ENCODE measurements at places on chromosomes 3 and 15.
A peak's percentile ranks its signal among the peaks of the same experiment; 100 is the strongest.

- DNase-seq, result no peak
Observed at GRCh38 chr3:57855281-57855680, 99.2 kb downstream of the SLMAP start.

- DNase-seq, result no peak
Observed at GRCh38 chr3:179842061-179842460, 189.2 kb downstream of the USP13 start.

DNA sequence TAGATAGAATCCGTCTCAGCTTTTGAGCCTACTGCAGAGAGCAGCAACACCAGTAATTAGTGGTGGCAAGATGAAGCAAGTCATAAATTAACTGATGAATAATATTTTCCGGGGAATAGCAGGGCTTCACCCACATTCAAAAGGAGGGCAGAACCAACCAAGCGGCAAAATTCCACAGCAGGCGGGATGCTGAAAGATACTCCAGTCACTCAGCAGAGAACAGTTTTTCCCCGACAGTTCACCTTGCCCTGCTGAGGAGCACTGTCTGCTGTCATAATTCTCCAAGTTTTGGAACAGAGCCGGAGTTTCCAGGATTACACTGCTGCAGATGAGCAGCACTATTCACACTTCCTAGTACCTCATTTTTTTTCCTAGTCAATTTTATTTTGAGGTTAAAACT lies 274.7 kb downstream of the CD47 start:
- no peak for DNase-seq

DNA sequence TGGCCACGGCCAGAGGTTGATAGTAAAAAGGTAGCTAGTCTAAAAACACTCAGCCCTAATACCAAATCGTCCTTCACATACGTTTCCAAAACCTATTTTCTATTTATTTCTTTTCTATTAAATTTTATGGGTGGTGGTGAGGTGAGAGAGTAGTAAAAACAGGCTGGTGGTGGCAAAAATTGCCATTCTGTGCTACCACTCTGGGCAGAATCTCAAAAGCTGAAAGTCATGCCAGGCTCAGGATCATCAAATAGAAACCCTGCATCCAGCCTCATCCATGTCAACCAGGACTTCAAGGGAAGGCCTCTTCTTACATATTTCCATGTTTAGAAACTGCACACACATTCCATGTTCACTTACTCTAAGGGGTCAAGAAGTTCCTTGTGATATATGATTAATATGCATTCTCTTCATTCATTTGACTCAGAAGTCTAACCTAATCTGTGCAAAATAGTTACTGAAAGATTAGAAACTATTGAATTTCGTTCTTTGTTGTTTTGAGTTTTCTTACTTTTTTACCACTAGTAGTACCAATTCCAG lies 153.1 kb downstream of the TNIK start:
- DNase-seq, result no peak

DNA sequence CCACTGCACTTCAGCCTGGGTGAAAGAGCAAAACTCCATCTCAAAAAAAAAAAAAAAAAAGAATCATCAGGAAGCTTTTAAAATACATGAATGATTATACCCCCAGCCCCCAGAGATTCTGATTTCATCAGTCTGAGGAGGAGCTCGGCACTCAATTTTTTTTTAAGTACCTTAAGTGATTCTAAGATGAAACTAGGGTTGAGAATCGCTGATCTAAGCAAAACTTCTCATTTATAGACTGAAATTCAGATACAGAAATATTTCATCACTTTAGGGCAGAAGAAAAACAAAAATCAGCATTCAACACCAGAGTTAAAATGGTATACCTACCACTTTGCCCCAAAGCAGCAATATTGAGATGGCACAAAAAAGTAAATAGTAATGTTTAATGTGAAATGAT lies 24.7 kb downstream of the CPA3 start:
- DNase-seq, result no peak

DNA sequence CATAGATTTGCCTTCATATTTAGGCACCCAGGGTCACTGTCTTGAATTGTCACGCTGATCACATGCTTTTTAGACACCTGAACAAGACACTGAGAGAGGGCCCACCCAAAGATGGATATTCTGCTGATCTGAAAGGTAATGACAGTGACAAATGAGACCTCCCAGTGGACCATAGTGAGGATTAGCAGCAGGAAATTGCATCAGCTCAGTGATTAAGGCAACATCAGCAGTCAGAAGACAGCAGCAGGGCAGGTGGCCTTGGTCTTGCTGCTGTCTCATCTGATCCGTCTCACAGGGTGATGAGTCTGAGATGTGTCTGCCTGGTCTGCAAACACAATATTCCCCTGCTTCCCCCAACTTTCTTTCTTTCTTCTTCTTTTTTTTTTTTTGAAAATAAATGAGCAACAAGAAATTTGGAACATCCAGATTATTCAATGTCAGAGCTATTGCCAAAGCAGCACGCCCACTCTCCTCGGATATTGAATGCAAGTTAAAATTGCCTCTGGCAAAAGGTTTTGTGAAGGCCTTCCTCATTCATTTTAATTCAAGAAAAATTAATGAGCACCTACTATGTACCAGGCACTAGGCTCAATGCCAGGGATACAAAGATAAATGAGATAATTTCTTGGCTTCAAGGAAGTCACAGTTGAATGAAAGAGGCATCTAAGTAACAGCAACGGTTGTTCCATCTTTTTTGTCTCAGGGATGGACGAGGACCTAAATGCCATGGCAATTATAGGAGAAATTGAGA lies 14.1 kb downstream of the OTOL1 start:
- no peak for DNase-seq

DNA sequence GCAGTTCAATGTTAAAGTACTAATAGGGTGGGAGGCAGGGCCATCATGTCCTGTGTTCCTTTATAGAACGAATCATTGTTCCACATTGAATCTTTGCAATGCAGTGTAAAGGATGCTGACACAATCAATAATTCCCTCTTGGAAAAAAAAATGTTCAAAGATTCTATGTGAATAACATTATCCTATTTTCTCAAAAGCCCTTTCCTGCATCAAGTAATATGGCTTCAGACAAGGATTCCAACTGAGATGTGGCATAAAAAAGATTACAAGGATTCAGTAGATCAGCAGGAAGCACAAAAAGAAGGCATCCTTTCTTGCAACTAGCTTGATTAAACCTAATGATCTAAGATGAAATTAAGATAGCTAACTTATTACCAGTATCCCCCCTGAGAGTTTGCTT lies 454.0 kb upstream of the CADM2 start:
- DNase-seq, result no peak

- no peak for DNase-seq
Observed at GRCh38 chr3:30908456-30909037, 14.1 kb upstream of the GADL1 start.

DNA sequence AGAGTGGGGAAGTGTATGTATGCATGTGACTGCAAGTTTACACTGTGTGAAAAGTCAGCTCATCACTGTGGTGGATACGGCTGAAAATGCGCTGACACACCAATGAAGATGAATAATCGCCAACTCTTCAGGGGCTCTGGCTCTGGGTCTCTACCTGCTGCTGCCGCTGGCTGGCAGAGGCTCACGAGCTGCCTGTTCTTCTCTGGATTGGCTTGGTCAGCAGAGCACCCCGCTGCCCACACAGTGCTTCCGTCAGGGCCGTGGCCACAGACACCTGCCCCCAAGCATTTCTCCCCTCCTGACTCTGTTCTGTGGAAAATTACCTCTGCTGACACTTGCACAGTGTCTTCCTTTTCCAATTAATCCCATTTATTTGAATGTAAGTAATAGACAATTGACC lies 215.5 kb downstream of the GAP43 start:
- DNase-seq, result no peak

DNA sequence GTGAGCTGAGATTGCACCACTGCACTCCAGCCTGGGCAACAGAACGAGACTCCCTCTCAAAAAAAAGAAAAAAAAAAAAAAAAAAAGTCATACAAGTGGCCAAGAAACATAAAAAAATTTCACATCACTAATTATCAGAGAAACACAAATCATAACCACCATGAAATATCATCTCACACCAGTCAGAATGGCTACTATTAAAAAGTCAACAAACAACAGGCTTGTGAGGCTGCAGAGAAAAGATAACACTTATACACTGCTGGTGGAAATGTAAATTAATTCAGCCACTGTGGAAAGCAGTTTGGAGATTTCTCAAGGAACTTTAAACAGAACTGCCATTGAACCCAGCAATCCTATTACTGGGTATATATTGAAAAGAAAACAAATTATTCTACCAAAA lies 291.1 kb upstream of the MCTP2 start:
- DNase-seq, result no peak

DNA sequence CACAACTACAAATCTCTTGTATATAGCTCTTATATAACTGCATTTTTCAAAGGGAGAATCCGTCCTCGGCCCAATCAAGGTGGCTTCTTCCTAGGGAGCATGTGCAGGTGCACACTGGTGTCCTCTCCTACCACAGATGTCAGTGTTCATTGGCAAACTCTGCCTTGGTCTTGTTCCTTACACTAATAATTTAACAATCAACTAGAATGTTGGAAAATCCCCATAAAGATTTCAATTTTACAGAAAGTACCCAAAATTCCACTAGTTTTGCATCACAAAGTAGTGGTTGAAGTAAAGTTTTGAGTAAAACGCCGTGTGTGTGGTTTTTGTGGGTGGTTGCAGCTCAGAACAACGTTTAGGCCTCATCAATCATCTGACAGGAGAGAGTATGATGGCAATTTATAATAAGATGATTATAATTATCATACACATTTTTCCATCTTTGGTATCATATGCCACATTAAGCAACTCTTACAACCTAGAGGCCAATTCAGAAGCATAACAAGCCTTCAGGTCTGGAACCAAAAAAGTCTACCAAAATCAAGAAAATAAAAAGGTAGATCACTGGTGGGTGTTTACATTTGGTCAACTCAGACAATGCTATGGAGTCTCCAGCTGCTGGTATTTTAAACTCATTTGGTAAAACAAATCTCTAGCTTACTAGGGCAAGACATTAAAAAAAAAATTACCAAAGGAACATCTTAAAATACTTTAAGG lies 128.9 kb upstream of the BHLHE40 start:
- no peak for DNase-seq

- no peak for DNase-seq
Observed at GRCh38 chr3:193800138-193801043, 207.4 kb downstream of the OPA1 start.

DNA sequence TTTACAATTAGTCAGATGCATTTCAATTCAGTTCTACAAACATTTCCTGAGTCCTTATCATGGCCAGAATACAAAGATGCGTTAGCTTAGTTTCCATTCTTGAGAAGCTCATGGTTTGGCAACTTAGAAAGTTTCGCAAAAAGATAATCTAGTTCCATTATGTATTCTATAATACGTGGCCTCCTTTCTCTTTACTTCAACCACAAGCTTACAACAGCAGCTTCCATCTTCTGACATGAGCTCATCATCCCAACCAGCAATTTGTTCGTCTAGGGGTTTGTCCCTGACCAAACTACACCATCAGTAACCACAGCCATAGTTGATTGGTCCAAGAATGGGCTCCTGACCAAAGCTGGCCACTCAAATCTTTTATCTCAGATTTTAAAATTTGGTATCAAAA lies 267.6 kb upstream of the TBC1D5 start:
- DNase-seq, result no peak

- no peak for DNase-seq
Observed at GRCh38 chr3:184030536-184030935, 1.0 kb upstream of the HTR3D start.

- DNase-seq, result no peak
Observed at GRCh38 chr3:41001556-41001955, 197.7 kb upstream of the CTNNB1 start.

DNA sequence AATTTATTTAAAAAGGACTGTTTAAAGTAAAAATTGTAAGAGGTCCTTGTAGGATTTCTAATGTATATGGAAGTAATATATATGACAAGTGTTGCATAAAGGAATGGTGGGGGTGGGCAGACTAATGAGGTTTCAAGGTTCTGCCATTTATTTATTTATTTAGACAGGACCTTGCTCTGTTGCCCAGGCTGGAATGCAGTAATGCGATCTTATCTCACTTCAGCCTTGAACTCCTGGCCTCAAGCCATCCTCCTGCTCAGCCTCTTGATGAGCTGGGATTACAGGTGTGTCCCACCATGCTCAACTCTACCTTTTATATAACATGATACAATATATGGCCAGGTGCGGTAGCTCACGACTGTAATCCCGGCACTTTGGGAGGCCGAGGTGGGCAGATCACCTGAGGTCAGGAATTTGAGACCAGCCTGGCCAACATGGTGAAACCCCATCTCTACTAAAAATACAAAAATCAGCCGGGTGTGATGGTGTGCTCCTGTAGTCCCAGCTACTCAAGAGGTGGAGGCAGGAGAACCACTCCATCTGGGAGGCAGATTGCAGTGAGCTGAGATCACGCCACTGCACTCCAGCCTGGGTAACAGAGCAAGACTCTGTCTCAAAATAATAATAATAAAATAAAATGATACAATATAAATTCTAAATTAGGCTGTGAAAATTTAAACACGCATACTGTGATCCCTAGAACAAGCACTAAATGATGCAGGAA lies 33.8 kb upstream of the IGF2BP2 start:
- no peak for DNase-seq

GRCh38 chr3:179179979-179180759 lies 32.0 kb downstream of the PIK3CA start:
- no peak for DNase-seq

- DNase-seq, result peak; percentile 63
Observed at GRCh38 chr3:53144862-53145712, 14.9 kb upstream of the RFT1 start.

- DNase-seq, result no peak
Observed at GRCh38 chr3:14990780-14991148, 43.4 kb downstream of the NR2C2 start.

GRCh38 chr3:177221744-177222143 lies 24.5 kb upstream of the TBL1XR1 start:
- no peak for DNase-seq

- DNase-seq, result no peak
Observed at GRCh38 chr3:98985431-98985830, 83.9 kb upstream of the DCBLD2 start.

- DNase-seq, result no peak
Observed at GRCh38 chr3:42345811-42346210, 64.6 kb downstream of the LYZL4 start.
